ENCODE measurements at places on chromosomes 13 and 19.

DNA sequence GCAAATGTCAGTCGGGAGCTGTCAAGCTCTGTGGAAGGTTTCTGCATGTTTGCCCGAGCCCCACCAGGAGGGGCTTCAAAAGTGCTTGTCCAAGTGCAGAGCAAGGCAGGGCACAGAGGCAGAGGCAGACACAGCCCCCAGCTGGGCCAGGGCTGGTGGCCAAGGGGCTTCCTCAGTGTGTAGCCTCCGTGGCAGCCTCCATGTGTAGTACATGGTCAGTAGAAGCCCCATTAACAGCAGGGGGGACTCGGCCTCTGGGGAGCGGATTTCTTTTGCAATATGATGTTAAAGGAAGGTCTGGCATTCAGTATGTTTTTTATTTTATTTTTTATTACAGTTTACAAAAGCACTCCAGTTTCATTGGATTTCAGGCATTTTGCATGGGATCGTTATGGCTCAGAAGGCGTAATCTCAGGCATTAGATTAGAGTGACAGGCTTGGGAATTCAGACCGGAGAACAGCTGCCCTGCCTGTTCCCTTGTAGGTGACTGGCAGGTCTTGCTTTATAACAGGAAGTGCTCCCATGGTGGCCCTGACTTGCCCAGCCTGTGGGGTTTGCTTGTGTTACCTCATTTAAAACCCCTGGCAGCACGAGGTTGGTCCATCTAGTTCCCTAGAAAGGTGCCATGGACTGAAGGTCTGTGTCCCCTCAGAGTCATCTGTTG lies 129.2 kb downstream of the KDM4B start:
- no peak for DNase-seq

DNA sequence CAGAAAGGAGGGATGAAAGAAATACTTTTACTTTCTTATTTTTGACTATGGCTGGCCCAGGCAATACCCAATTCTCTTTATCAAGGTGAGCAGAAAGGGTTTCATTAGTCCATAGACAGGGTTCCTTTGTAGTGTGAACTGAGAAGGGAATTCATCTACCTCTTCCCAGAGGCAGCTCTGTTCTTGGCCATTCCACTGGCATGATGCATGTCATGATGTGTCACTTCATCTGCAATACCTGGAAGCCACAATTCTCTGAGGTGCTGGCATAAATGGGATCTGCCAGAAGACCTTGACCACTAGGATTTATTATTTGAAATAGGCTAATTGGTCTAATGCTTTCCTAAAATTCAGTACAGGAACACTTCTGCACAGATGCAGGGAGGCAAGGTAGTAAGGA lies 542.8 kb downstream of the RFC3 start:
- no peak for DNase-seq

DNA sequence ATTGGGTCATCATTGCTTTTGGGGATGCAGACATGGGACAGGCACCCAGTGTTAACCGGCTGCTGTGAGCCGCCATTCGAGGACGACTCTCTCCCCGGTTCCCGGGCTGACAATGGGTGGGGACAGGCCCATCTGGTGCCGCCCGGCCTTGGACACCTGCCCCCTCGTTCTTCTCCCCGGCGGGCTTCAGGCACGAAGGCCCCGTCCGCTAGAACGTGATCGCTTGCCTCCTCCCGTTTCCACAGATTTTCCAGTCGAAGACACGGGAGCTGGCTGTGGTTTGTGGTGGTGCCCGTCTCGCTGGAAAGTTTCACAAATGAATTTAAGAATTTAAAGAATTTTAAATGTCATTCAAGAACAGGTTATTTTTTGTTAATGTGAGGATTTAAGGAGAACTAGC lies 2.0 kb downstream of the PALM start:
- no peak for DNase-seq

- DNase-seq, result no peak
These were observed 36.1 kb upstream of the KLF2 start for GRCh38 chr19:16288544-16288943.

DNA sequence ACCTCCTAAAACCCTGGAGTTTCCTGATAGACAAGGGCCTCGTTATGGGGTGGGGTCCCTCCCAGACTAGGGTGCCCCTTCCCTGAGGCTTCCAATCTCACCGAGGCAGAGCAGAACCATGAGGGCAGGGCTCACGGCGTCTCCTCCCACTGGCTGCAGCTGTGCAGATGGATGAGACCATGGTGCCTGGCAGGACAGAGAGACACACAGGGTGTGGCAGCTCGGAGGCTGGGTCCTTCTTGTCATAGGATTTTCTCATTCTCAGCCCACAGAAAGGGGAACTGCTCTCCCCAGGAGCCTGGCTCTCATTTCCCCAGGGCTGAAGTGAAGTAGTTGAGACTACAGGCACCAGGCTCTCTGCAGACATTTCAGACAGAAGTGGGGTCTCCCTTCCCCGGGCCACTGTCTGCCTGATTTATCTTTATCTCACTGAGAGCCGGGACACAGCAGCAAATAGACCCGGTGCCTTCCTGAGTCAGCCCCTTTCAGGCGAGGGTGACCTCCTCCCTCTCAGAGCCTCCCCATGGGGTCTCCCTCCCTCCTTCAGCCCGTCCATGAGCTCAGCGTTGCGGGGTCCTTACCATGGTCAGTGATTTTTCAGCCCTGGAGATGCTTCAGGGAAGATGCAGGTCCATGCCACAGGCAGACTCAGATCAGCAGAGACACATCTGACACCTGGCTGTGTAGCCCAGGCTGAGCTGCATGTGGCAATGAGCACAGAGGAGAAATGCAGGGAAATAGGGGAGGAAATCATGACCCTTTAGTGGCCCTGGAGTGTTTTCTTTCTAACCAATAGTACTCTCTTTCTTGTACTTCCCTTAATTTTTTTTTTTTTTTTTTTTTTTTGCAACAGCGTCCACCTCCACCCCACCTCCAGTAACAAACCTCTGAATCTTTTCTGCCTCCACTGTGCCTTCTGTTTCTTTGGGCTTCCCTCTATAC lies at the start of gene LILRA5:
TSS of gene LILRA5 (minus strand) at position 731 of the 942 bp plus-strand sequence. CDS start at position 584, 147 bp downstream.
- DNase-seq, result no peak

- DNase-seq, result no peak
These were observed 446.0 kb downstream of the PCDH20 start for GRCh38 chr13:60969656-60970055.

GRCh38 chr19:46629546-46630025 lies 4.7 kb upstream of the PTGIR start:
- DNase-seq, result no peak

DNA sequence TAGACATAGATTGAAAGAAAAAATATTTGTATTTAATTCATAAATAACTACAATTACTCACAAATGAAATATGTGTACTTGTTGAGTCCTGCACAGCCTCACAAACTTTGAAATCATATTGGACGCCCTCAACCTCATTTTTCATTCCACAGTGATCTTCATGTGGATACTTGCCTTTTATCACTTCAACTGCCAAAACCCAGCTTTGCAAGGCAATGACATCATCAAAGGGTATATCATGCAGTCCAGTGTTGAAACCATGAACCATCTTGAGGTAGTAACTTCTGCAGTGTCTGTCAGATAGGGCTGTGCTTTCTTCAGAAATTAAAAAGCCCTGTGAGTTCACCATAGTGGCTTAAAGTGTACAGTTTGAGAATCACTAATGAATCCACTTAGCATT lies 82.2 kb downstream of the HS6ST3 start:
- DNase-seq, result no peak

GRCh38 chr13:35882722-35883497 lies 248.3 kb downstream of the DCLK1 start:
- no peak for DNase-seq

DNA sequence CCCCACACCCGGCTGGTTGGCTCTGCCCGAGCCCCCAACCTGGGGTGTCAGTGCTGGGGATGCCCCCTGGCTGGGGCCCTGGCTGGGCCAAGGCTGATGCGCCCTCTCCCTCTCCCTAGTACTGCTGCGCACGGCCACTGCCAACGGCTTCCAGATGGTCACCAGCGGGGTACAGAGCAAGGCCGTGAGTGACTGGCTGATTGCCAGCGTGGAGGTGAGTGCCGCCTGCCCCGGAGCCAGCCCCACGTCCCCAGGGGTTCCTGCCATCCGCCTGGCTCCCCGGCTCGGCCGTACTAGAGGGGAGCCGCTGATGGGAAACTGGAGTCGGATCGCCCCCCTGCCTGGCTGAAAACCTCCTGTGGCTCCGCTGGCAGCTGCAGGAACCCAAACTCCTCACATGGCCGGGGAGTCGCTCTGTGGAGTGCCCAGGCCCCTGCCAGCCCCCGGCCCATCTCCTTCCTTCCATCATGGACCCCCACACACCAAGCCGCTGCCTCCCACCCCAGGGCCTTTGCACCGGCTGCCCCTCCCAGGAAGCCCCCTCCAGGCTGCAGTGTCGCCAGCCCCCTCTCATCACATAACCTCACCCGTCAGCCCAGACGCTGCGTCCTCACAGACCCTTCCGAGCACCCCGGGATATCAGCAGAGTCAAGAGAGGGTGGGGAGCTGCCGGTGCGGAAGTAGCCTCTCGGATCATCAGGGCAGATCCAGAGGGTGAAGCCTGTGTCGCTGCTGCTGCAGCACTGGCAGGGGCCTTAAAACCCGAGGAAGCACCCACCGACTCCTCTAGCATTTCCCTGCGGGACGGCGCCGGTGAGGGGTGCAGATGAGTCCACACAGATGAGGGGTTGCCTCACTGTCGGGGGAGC lies 10.6 kb downstream of the NCLN start:
- no peak for DNase-seq

DNA sequence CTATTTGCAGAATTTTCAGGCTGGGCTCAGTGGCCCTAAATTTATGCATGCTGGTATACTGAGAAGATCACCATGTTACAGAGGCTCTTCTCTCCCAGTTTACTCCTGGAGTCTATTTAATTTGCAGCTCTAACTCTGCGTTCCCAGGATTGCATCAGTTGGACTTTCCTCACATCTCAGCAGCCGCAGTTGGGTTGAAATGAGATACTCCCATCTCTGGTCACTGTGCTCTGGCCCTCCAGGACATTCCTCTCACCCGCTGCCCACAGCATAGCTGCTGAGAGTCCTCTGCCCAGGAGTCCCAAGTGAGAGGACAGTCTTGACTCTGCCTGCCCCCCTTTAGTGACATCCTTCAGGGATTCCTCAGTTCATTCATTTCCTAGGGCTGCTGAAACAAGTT lies 150.9 kb downstream of the LACC1 start:
- DNase-seq, result no peak

- peak; percentile 82 for DNase-seq
These were observed 468 bp downstream of the STX10 start for GRCh38 chr19:13149628-13150186.

- no peak for DNase-seq
These were observed 484.5 kb downstream of the SLITRK6 start for GRCh38 chr13:85314686-85315085.

- DNase-seq, result no peak
These were observed 37.8 kb upstream of the TFDP1 start for GRCh38 chr13:113546571-113547237.

GRCh38 chr19:1944088-1944915 lies 3.3 kb downstream of the CSNK1G2 start:
- no peak for DNase-seq

GRCh38 chr19:5993648-5994358 lies 15.9 kb upstream of the RANBP3 start:
- DNase-seq, result no peak

DNA sequence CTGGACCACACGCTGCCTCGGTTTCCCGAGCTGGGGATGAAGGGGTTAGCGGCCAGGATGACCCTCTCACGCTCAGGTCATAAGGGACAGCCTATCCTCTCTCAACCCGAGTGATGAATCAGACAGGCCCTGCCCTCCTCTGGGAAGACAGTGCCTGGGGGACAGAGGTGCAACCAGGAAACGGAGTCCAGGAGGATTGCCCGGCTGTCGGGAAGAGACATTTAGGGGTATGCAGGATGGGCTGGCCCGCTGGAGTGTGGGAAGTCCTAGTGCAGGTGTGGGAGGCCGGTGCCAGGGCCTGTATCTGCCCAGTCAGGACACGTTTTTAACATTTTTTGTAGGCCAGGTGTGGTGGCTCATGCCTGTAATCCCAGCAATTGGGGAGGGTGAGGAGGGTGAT lies 8.3 kb downstream of the LSM7 start:
- no peak for DNase-seq

DNA sequence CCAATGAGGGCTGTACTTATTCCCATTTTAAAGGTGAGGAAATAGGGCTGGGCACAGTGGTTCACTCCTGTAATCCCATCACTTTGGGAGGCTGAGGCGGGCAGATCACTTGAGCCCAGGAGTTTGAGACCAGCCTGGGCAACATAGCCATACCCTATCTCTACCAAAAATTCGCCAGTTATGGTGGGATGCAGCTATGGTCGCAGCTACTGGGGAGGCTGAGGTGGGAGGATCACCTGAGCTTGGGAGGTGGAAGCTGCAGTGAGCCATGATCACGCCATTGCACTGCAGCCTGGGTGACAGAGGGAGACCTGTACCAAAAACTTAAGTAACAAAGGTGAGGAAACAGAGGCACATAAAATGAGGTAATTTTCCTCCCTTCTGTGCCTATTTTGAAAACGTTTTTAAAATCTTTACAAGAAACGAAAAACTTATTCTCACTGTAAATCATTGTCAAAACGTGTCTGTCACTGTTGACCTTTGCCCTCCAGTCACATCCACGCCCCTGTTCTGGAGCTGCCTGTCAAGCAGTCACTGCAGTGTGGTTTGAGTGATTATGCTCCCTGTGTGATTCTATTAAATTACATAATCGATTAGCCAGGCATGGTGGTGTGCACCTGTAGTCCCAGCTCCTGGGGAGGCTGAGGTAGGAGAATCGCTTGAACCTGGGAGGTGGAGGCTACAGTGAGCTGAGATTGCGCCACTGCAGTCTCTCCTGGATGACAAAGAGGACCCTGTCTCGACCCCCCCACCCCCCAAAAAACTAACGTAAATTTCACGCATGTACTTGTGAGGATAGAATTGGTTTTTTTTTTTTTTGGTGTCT lies 12.5 kb downstream of the NOP53 start:
- DNase-seq, result no peak

GRCh38 chr19:2549701-2550191 lies 73.8 kb downstream of the GADD45B start:
- peak; percentile 33 for DNase-seq

DNA sequence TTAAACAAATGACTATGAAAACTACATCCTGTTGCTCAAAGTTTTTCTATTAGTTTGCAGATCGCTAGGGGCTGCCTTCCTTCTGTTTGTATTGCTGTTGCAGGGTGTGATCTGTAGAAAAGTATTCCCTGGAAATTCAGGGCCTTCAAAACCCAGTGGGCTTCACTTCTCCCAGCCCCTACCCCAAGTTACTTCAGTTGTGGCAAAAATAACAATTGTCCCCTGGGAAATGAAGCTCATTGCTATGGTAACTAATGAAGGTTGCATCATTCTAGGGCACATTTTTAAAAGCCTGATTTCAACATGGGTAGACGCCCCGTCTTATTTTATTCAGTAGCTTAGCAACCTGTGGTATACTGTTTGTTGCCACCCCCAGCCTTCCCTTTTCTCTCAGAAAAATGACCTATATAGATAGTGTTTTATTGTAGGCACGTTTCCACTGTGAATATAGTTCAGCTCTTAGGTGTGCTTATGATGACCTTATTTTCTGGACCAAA lies 60.9 kb downstream of the WDFY2 start:
- no peak for DNase-seq

- no peak for DNase-seq
These were observed 1.1 kb downstream of the RAB8A start for GRCh38 chr19:16112778-16113177.
